ENCODE measurements at places on chromosomes 5 and 9. TPM values are rescaled to one million over a fixed set of nuclear protein-coding genes. Genes with fewer than 3 reads are reported as not detected.

- peaks cover 80% of the 10 kb centered on the region for H3K36me3 ChIP-seq
- H3K27ac ChIP-seq: peak overlapping the region; percentile 64
- no peak overlapping the region for H3K4me3 ChIP-seq
These were observed 7.1 kb downstream of the CCNH start for GRCh38 chr5:87405472-87406155.

- H3K27me3 ChIP-seq: no peaks in the 10 kb centered on the region
- DNase-seq: no peak
- H3K36me3 ChIP-seq: no peaks in the 10 kb centered on the region
- H3K27ac ChIP-seq: no peak overlapping the region
- H3K4me1 ChIP-seq: no peaks in the 10 kb centered on the region
These were observed 899.9 kb downstream of the TAF11L14 start for GRCh38 chr5:18534119-18534518.

GRCh38 chr9:113911850-113912557 is 35.9 kb downstream of the ZNF618 start:
- H3K4me3 ChIP-seq: no peak overlapping the region
- no peak overlapping the region for H3K27ac ChIP-seq
- H3K4me1 ChIP-seq: no peaks in the 10 kb centered on the region
- no peak for DNase-seq
- peaks cover 4% of the 10 kb centered on the region for H3K27me3 ChIP-seq

DNA sequence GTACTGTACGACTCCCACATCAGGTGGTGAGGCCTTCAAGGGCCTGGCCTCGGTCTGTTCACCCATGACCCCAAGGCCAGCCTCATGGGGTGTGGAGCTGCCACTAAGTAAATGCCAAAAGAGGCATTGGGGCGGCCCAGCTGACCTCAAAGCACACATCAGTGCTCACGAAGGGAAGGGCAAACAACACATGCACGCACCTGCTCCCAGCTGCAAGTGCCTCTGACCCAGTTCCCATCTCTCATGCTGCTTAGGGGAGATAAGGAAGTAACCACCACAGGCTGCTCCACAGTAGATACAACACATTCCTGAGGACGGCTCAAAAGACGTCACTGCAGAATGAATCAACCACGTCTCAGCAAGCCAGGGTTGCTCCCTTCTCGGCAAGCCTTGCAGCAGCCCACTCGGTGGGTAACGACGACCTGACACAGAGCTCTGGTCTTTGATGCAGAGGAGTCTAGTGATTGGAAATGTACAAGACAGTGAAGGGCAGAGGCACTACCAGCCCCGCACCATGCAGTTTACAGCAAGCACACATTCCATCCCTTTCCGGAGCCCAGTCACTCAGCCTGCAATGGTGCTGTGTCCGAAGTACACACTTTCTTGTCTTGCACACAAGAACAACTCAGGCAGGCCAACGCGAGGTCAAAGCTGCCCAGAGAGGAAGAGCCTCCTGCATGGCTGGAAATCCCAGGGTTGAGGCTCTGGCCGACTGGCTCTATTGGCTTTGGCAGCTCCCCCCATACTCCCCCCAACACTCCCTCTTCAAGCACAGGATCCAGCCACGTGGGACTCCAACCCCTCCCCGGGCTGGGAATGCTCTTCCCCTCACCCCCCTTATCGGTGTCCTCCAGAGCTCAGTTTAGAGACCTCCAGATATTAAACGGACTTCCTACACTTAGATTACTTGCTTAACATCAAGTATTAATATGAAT is 31.8 kb downstream of the FABP6 start:
- peaks cover 24% of the 10 kb centered on the region for H3K4me1 ChIP-seq
- no peak overlapping the region for H3K27ac ChIP-seq
- H3K27me3 ChIP-seq: peaks cover 26% of the 10 kb centered on the region
- H3K4me3 ChIP-seq: no peak overlapping the region
- DNase-seq: no peak

DNAH5 gene
- total RNA-seq: not detected

DNA sequence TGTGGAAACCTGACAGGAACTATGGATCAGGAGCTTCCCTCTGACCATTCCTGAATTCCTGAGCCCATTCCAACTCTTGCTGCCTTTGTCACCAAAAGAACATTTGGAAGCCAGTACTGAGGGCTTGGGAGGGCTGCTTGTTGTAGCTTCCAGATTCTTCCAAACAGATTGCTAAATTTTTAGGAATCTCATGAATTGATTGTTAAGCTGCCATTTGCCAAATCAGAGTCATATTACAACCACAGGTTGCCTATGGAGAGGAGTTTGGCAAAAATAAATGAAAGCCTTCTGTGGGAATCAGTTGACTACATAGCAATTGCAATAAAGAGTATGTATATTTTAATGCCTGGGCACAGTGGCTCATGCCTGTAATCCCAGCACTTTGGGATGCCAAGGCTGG is 39.2 kb upstream of the SLC28A3 start:
- no peaks in the 10 kb centered on the region for H3K36me3 ChIP-seq
- H3K27ac ChIP-seq: no peak overlapping the region
- no peak for DNase-seq
- no peaks in the 10 kb centered on the region for H3K4me1 ChIP-seq
- H3K4me3 ChIP-seq: no peak overlapping the region

DNA sequence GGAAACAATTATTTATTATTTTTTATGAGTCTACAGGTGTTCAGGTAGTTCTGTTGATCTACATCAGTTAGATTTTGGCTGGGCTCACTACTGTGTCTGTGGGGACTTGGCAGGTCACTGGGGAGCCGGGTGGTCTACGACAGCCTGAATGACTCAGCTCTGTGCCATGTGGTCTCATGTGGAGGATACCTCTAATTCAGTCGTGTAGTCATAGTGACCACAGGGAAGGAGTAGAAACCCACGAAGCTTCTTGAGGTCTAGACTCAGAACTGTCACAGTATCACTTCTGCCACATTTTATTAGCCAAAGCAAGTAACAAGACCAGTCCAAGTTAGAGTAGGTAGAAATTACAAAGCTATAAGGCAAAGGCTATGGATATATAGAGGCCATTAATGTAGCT is 64.7 kb upstream of the GRAMD2B start:
- no peak overlapping the region for H3K4me3 ChIP-seq
- peaks cover 4% of the 10 kb centered on the region for H3K4me1 ChIP-seq
- DNase-seq: no peak
- peaks cover 21% of the 10 kb centered on the region for H3K27me3 ChIP-seq
- no peak overlapping the region for H3K27ac ChIP-seq

- no peak for DNase-seq
- no peaks in the 10 kb centered on the region for H3K4me1 ChIP-seq
- no peaks in the 10 kb centered on the region for H3K36me3 ChIP-seq
- no peak overlapping the region for H3K4me3 ChIP-seq
- no peak overlapping the region for H3K27ac ChIP-seq
These were observed 139.3 kb upstream of the PLCXD3 start for GRCh38 chr5:41649659-41650058.

- H3K27me3 ChIP-seq: peaks cover 56% of the 10 kb centered on the region
- H3K4me3 ChIP-seq: peak within 1 kb of the TSS; percentile 19
- DNase-seq: no peak
- H3K36me3 ChIP-seq: peaks cover 15% of the 10 kb centered on the region
- peaks cover 12% of the 10 kb centered on the region for H3K4me1 ChIP-seq
- no peak within 1 kb of the TSS for H3K27ac ChIP-seq
These were observed at the start of gene PCDHGA1 for GRCh38 chr5:141330299-141331080. Gene PCDHGA1 (plus strand): TSS chr5:141330514.

GRCh38 chr9:131701789-131702337 is 38.0 kb downstream of the RAPGEF1 start:
- peaks cover 27% of the 10 kb centered on the region for H3K36me3 ChIP-seq
- no peak overlapping the region for H3K4me3 ChIP-seq
- H3K27me3 ChIP-seq: no peaks in the 10 kb centered on the region
- H3K4me1 ChIP-seq: peaks cover 99% of the 10 kb centered on the region

PPP2CA gene
- total RNA-seq: 103 TPM

DOLPP1 gene
- total RNA-seq: 11.3 TPM

- peaks cover 16% of the 10 kb centered on the region for H3K4me1 ChIP-seq
- peaks cover 56% of the 10 kb centered on the region for H3K27me3 ChIP-seq
- no peak for DNase-seq
These were observed 1.9 kb downstream of the VLDLR start for GRCh38 chr9:2623288-2624050.

DNA sequence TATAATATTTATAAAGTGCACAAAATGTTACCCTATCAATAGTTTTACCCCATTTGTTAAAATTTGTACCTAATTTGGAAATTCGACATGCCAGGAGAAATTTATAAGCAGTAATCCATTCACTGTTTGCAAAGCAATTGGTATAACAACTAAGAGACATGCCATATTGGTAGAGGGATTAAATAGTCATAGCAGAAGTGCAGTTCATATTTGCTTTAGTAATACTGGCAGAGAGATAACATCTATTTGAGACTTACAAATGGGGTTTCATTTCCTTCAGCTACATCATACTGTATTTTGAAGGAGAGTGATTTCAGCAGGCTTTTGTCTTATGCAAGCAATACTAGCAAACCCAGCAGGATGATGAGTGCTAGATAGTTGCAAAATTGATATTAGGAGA is 610.4 kb upstream of the CDH10 start:
- H3K36me3 ChIP-seq: no peaks in the 10 kb centered on the region
- H3K4me3 ChIP-seq: no peak overlapping the region
- H3K27ac ChIP-seq: no peak overlapping the region
- no peaks in the 10 kb centered on the region for H3K27me3 ChIP-seq

GRCh38 chr9:15253786-15254185 is 53.2 kb downstream of the TTC39B start:
- H3K27ac ChIP-seq: no peak overlapping the region
- no peak overlapping the region for H3K4me3 ChIP-seq
- H3K36me3 ChIP-seq: no peaks in the 10 kb centered on the region
- H3K27me3 ChIP-seq: no peaks in the 10 kb centered on the region

GRCh38 chr5:177996660-177997318 is 747 bp upstream of the PROP1 start:
- no peak overlapping the region for H3K4me3 ChIP-seq
- H3K27ac ChIP-seq: no peak overlapping the region
- H3K4me1 ChIP-seq: no peaks in the 10 kb centered on the region
- DNase-seq: no peak

KLF4 gene
- total RNA-seq: 1.0 TPM

- H3K27me3 ChIP-seq: no peaks in the 10 kb centered on the region
- H3K36me3 ChIP-seq: peaks cover 88% of the 10 kb centered on the region
- peaks cover 76% of the 10 kb centered on the region for H3K4me1 ChIP-seq
These were observed 3.8 kb downstream of the ZNF622 start for GRCh38 chr5:16461782-16462181.

- H3K4me3 ChIP-seq: no peak overlapping the region
- peaks cover 8% of the 10 kb centered on the region for H3K27me3 ChIP-seq
- H3K36me3 ChIP-seq: no peaks in the 10 kb centered on the region
- no peaks in the 10 kb centered on the region for H3K4me1 ChIP-seq
These were observed 208.4 kb upstream of the PPP1R2B start for GRCh38 chr5:156641686-156642085.

DNA sequence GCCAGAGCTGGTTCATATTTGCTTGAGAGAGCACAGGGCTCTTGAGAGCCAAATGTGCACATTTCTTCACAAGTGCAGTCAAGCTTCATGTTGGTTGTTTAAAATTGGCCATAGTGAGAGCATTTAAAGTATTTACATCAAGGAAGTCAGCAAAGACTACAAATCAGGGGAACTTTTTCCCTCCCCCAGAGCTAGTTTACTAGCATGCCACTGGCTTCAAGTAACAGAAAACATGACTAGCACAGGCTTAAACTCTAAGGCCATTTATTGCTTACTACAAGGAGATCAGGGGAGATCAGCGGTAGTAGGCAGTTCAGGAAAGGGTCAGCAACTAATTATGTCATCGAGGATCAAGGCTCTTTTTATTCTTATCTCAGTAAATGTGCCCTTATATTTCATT is 11.0 kb upstream of the CCDC171 start:
- H3K36me3 ChIP-seq: no peaks in the 10 kb centered on the region
- H3K4me1 ChIP-seq: no peaks in the 10 kb centered on the region
- H3K27ac ChIP-seq: no peak overlapping the region
- no peak for DNase-seq

DNA sequence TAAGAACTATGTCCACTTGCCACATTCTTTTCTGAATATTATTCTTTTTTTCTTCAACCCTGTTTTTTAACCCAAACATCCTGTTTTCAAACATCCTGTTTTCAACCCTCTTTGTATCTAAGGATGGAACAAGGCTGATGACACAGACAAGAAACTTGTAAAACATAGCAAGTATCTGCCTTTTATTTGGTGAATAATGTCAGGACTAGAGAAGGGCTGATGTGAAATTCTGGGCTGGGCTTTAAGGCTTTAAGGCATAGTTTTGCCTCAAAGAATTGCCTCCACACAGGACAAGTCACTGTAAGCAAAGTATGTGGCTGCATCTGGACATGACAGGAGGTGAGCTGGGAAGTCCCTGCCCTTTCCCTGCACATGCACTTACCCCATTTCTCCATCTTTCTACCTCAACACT is 42.5 kb upstream of the RIC1 start:
- DNase-seq: no peak
- peaks cover 5% of the 10 kb centered on the region for H3K36me3 ChIP-seq
- H3K4me3 ChIP-seq: peak overlapping the region; percentile 52
- H3K4me1 ChIP-seq: peaks cover 96% of the 10 kb centered on the region
- H3K27me3 ChIP-seq: no peaks in the 10 kb centered on the region

GRCh38 chr9:119398350-119398749 is 29.1 kb upstream of the BRINP1 start:
- H3K4me1 ChIP-seq: no peaks in the 10 kb centered on the region
- no peaks in the 10 kb centered on the region for H3K27me3 ChIP-seq
- no peak overlapping the region for H3K4me3 ChIP-seq
- no peaks in the 10 kb centered on the region for H3K36me3 ChIP-seq
- H3K27ac ChIP-seq: no peak overlapping the region
- DNase-seq: no peak

DNA sequence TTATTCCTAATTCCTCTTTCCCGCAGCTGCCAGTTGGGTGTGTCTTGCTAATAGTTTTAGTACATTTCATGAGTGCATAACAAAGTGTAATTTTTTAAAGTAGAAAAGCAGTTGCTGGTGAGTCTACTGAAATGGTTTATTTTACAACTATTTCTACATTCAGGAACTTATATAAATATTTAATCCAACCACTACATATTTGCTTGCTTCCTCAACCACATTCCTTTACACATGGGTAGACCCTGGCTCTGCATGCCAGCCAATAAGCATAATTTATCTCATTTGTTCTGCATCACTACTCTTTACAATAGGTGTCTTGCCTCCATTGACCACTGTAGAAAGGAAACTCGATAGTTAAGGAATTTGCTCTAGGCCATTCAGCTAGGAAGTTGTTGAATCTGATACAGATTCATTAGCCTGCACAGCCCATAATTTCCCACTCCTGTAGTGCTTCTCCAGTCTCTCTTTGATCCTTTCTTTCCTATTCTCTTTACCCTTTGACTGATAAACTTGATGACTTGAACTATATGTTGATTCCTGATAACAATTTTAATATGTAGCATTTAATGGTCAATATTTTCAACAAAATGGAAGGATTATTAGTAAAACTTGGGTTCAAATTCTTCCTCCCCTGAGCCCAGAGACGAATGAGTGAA is 342.5 kb upstream of the ACTBL2 start:
- H3K4me1 ChIP-seq: no peaks in the 10 kb centered on the region
- H3K4me3 ChIP-seq: no peak overlapping the region
- H3K27me3 ChIP-seq: no peaks in the 10 kb centered on the region

DNA sequence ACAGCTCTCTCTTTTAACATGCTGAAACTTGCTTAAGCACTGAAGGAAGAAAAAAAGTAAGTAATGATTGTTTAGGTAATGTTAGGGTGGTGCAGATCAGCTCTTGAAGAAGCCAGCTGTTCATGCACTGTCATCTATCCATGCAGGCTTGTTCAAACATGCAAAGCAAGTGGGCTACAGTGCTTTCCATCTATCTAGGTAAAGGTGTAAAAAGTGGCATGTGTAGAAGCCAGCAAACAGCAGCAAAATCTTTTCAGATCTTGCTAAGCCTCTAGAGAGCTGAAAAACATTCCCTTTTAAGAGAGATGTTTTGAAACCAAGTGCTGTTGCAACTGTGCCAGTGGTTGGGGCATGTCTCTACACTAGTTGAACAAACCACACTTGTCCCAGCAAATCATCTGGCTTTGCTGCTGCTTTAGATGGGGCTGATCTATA is 214.4 kb downstream of the EFNA5 start:
- H3K27me3 ChIP-seq: peaks cover 3% of the 10 kb centered on the region
- no peaks in the 10 kb centered on the region for H3K4me1 ChIP-seq
- no peak overlapping the region for H3K4me3 ChIP-seq
- DNase-seq: no peak
